Psoas muscle (tissue), 8 donors: ENCODE measurements at places on chromosomes 7 and 10. TPM values are rescaled to one million over a fixed set of nuclear protein-coding genes. Genes with fewer than 3 reads are reported as not detected.

The NRG3 gene
- polyA plus RNA-seq = 0.03 TPM

The SSC4D gene
- polyA plus RNA-seq = 3.3 TPM

GRCh38 chr7:36659172-36659516 lies 65.2 kb downstream of the AOAH start:
- no peak for DNase-seq

DNA sequence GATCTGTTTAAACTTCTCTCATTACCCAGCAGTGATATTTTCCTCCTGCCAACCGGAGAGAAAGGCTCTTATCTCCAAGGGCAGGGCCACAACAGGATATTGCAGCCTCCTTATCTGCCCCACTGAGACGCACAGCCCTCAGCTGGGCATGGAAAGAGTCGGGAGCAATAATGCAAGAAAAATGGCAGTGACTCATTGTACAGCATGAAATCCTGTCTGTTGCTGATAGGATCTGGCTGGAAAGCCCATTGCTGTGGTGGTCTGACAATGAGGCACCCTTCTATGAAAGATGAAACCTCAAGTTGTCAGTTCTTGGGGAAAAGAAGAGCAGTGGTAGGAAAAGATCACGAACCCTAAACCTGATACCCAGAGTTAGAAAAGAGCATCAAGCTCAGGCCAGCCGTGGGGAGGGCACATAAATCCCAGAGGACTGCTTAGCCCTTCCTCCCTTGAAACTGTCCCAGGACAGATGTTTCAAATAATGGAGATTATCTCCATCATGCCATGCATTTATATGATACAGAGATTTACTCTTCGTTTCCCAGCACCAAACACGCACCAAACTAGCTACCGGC lies 47.0 kb upstream of the FIGNL1 start:
- DNase-seq = no peak

- no peak for DNase-seq
Observed at GRCh38 chr10:67599597-67599996, 96.4 kb downstream of the CTNNA3 start.

DNA sequence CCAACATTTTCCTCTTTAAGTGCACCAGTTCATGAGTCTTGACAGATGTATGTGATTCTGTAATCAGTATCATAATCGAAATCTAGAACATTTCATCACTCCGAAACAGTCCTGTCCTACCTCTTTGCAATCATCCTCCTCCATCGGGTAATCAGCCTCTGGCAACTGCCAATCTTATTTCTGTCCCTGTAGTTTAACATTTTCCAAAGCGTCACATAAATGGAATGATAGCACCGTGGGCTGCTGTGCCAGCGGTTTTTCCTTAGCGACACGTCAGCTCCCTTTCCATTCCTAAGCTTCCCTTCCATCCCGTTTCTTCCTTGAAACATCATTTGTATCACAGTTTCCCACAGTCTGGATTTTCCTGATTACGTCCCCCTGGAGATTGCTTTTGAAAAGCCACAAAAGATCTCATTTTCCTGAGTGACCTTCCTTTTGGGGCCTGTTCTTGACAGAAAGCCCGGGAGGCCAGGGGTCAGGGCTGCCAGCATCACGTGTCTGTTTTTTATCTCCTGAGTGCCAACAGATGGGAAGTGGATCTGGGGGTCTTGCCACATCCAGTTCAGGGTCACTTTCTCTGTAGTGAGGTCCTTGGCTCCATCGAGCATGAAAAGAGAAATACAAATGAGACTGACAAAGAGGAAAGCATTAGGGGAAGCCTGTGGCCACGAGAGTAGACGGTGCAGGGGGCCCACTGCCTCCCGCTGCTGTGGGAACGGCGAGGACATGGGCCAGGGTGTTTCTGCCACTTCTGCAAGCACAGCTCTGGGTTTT lies 31.6 kb downstream of the TMEM120A start:
- DNase-seq = peak; percentile 64

- peak; percentile 80 for DNase-seq
Observed at GRCh38 chr7:27586825-27587224, 75.9 kb downstream of the HIBADH start.

The EPO gene
- not detected for polyA plus RNA-seq

GRCh38 chr10:30725661-30726060 lies 96.1 kb upstream of the LYZL2 start:
- no peak for DNase-seq
